ENCODE measurements at places on chromosomes 7 and 10. TPM values are rescaled to one million over a fixed set of nuclear protein-coding genes. Genes with fewer than 3 reads are reported as not detected.

DNA sequence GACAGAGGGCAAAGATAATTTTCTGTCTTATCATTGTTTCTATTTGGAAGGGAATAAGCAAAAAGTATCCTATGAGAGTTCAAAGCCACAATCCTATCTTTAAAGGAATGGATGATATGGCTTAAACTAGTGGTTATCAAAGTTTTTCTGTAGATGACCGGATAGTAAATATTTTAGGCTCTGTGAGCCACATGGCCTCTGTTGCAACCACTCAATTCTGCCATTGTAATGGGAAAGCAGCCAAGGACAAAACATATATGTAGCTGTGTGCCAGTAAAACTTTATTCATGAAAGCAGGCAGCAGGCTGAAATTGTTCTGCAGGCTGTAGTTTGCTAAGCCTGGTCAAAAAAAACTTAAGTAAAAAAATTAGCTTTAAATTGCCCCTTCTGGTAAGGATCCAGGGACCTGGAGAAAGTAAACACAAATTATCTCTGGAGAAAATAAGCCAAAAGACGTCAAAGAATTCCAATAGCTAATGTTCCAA lies 73.3 kb downstream of the THSD7A start:
- DNase-seq: no peak

DNA sequence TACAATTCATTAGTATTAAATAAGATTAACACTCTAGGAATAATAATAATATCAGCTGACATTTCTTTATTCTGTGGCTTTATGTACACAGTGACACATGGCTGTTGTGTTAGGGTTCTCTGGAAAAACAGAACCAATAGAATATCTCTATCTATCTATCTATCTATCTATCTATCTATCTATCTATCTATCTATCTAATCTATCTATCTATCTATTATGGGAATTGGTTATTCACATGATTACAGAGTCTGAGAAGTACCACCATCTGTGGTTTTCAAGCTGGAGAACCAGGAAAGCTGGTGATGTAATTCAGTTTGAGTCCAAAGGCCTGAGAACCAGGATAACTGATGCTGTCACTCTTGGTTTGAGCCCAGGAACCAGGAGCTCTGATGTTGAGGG lies 194.1 kb upstream of the MTPN start:
- DNase-seq: no peak

GRCh38 chr7:117053432-117053831 lies 100.1 kb downstream of the ST7 start:
- DNase-seq: no peak

DNA sequence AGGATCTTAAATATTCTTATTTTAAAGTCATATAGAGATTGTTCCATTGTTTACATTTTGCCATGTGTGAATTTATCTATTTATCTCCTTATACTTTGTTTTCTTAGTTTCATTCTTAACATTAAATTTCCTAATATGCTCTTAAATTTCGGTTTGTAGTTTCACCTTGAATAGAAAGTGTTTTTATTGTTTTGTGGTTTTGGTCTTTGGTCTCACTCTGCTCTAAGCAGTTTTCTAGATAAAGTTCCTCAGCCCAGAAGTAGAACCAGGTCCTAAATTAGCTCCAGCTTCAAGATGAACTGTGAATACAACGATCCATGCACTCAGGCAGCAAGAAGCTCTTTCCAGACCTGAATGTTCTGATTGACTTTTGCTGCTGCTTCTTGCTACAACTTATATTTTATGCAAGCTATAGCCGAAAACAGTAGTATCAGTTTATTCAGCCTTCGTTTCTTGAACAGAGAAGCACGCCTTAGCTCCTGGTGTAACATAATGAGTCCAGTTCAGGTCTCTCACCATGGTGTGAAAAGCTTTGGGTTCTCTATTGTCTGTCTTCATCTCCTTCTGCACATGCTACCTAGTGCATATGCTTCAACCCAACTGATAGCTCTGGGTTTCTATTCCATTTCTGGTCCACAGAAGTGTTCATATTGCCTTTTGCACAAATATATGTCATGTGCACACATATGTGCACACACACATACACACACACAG lies 95.3 kb downstream of the SEM1 start:
- DNase-seq: no peak

GRCh38 chr7:26101361-26102151 lies 50.4 kb upstream of the NFE2L3 start:
- no peak for DNase-seq

- no peak for DNase-seq
Observed at GRCh38 chr7:29825775-29826529, 19.6 kb downstream of the WIPF3 start.

GRCh38 chr7:39855325-39855674 lies 94.8 kb upstream of the CDK13 start:
- DNase-seq: no peak

DNA sequence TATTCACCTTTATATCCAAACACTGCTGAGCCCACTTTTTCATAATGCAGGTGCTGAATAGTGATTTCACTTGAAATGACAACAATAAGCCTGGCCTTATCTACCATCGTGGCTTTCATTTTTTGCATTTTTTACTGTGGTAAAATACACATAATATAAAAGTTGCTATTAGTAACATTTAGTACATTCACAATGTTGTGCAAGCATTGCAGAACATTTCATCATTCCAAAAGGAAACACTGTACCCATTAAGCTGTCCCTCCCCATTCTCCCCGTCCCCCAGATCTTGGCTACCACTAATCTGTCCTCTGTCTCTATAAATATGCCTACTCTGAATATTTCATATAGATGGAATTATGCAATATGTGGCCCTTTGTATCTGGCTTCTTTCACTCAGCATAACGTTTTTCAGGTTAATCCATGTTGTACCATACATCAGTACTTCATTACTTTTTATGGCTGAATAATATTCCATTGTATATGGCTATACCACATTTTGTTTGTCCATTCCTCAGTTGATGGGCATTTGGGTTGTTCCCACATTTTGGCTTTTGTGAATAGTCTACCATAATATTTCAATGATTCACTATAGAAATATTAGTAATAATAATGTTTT lies 68.5 kb upstream of the ARID5B start:
- no peak for DNase-seq

DNA sequence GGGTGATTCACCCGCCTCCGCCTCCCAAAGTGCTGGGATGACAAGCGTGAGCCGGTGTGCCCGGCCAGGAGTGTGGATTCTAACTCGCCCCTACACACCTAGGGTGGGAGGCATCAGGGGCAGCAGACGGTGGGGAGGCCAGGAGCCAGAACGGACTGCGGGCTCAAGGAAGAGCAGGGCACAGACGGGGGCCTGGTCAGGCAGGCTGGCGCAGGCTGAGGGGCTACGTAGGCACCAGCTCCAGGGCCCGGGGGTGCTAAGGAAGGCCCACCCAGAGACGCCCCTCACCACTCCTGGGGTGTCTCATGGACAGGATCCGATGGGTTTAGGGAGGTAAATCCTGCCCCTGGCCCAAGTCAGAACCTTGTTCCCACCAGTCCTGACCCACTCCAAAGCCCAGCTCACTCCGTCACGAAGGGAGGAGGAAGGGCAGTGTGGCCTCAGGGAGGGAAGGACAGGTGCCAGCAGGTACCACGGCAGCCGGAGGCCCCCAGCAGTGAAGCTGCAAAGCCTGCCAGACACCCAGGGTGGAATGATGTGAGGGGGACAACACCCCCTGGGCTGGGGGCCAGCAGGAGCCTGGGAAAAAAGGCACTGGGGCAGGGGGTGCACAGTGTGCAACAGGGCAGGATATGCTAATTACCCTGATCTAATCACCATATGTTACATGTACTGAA lies 251.4 kb downstream of the MAD1L1 start:
- DNase-seq: no peak

DNA sequence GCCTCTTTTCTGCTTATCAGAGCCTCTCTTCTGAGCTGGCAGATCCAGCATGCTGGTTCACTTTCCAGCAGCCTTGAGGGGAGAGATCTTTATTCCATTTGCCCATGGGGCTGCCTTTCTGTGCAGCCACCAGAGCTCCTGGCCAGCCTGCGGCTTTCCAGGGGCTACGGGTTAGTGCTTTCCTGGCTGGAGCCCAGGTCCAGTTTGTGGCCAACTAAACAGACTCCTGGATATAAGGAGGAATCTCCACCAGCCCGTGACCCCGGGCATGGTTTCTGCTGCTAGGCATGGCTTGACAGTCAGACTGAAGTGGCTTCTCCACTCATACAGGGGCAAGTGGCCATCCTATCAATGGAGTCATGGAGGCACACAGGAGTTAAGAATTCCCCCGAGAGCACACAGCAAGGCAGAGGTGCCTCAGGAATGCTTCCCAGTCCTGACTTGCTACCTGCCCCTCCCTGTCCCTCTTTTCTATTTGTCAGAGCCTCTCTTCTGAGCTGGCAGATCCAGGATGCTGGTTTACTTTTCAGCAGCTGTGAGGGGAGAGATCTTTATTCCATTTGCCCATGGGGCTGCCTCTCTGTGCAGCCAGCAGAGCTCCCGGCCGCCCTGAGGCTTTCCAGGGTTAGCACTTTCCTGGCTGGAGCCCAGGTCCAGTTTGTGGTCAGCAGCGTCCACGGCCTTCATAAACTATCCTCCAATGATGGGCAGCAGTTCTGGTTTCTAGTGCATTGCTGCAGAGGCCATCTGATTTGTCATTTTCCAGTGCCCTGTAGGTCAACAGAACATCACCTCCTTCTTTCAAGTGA lies 35.9 kb downstream of the TSPAN15 start:
- no peak for DNase-seq

GRCh38 chr7:118747473-118747872 lies 523.0 kb downstream of the ANKRD7 start:
- DNase-seq: no peak

DNA sequence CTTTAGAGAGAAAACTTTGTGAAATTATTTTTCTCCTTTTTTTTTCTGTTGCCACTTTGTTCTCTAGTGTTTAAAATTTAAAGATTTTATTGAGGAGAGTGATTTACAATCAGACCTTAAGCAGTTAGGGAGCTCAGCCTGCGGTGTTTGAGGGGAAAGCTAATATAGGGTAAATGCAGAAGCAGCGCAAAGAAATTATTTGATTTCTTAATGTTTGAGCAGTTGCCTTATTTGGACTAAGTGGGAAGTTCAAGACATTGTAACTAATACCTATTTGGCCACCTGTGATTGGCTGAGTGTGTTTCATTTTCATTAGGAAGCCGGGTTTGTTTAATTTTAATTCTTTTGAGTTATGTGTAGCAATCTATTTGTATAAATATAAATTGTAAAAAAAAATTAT lies 25.3 kb downstream of the WAC start:
- no peak for DNase-seq

DNA sequence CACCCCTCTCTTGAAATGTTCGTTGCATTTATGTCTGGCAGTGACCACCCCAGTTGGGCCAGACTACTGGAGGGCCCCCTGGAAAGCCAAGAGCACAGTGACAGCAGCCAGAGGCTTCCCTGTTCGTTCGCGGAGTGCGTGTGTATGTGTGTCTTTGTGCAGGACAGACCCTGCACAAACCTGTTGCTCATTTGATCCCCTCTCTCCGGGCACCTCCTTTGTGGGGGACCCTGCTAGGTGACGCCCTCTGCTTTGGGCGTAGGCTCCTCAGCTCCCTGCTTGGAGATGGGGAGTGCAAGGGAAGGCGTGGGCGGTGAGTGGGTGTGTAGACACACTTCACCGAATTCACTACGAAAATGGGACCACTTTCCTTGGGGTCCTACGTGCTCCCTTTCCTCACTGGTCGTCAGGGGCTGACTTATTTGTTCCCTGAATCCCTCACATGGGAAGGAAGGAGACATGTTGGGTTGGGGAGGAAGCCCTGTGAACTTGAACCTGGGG lies 38.7 kb downstream of the AGAP3 start:
- DNase-seq: no peak

GRCh38 chr7:47383696-47384445 lies 198.0 kb downstream of the TNS3 start:
- DNase-seq: no peak

GRCh38 chr10:119199231-119199992 lies 8.0 kb upstream of the GRK5 start:
- DNase-seq: peak; percentile 75

DNA sequence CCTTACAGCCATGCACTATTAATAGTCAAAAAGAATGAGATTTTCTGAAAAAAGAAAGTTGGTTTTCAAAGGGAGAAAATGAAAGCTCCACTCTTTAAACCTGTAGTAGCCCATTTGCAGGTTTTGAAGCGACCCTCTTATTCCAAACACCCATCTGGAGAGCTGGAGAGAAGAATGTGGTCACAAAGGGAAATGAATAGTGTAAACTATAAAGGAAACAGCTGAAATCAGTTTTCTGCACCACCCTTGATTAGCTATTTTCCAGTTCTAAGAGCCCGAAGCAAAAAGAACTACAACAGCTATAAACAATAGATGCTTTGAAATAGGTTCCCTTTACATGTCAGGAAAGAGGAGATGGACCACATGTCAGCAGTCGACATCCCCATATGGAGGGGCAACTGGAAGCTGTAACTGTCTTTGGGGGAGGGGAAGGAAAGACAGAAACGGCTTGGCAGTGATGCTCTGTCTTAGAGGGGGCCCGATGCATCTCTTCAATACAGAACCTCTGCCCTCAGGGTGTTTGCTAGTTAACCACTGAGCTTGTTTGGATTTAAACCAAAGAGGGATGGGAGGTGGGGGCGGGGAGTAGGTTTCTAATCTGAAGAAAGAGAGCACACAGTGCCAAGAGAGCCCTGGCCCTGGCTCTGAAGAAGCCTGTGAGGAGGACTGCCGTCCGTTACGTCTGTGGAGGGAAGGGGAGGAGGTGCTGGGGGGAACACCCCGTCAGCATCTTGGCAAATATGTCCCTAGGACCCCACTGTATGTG lies 55.3 kb downstream of the CPVL start:
- no peak for DNase-seq

DNA sequence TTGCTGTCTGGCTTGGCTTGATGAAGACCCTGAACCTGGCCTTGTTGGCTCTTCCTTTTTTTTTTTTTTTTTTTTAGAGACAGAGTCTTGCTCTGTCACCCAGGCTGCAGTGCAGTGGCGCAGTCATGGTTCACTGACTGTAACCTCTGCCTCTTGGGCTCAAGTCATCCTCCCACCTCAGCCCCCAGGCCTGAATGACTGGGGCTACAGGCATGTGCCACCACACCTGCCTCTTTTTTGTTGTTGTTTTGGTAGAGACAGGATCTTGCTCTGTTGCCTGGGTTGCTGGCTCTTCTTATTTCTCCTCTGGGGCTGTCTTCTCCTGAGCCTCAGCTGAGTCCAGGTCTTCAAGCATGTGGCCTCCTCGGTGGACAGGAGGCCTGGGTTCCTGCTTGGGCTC lies 44.7 kb downstream of the PRF1 start:
- no peak for DNase-seq

CCL24 gene
- not detected for total RNA-seq

MUC3A gene
- total RNA-seq: 24.7 TPM

HOXA4 gene
- 0.39 TPM for total RNA-seq

PLXDC2 gene
- total RNA-seq: 0.21 TPM

GIMAP2 gene
- total RNA-seq: 1.5 TPM

ACSM6 gene
- total RNA-seq: not detected

DENND2A gene
- total RNA-seq: 1.4 TPM

ZPBP gene
- total RNA-seq: not detected

LRMDA gene
- 1.2 TPM for total RNA-seq

OPN4 gene
- not detected for total RNA-seq

HOXA9 gene
- not detected for total RNA-seq

COL17A1 gene
- total RNA-seq: 0.26 TPM

CUBN gene
- total RNA-seq: 1.3 TPM

Measured in Panc1 (cell line).